ENCODE measurements at places on chromosomes 12 and 14.
A peak's percentile ranks its signal among the peaks of the same experiment; 100 is the strongest.

DNA sequence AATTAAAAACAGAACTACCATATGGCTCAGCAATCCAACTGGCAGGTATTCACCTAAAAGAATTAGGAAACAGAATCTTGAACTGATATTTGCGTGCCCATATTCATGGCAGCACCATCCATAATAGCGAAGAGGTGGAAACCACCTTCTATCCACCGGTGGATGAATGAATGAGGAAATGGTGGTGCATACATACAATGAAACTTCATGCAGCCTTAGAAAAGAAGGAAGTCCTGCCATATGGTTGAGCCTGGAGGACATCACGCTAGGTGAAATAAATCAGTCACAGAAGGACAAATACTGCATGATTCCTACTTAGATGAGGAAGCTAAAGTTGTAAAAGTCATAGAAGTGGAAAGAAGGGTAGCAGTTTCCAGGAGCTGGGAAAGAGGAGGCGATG lies 6.6 kb downstream of the TCL1A start:
- DNase-seq = no peak

DNA sequence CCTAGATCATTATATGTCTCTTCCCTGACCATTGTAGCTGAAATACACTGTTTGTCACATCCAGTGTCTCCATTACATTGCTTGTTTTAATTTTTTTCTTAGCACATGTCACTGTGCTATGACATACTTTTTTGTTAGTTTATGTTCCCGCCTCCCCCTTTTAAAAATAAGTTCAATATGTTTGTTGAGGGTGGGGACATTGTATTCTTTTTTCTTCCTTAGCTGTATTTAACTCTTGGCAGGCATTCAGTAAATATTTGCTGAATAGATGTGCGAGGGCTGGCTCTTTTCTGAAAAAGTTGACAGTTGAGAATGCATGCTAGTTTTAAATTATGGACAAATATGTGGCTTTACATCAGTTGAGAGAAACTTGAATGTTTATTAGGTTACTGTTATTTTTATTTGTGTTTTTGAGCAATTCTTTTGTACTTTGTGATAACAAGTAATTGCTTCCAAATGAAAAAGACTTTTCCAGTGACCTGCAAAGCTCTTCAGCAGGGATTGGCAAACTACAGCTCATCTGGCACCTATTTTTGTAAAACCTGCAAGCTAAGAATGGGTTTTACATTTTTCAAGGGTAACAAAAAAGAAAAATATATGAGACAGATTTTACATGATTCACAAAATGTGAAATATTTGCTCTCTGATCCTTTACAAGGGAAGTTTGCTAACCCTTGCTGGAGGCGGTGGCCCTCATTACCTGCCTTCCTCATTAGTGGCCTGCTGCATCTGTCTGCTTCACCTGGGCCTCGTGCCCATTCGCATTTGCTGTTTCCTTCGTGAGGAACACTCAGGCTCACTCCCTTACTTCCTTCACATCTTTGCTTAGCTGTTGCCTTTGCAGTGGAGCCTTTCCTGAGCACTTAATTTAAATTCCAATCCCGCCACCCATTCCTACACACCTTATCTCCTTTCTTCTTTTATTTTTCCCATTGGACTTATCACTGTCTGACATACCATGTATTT lies 229.4 kb downstream of the ERC1 start:
- DNase-seq = no peak

- DNase-seq = no peak
Observed at GRCh38 chr14:71237556-71237955, 330.3 kb downstream of the PCNX1 start.

- no peak for DNase-seq
Observed at GRCh38 chr12:1319212-1319611, 275.2 kb downstream of the FBXL14 start.

DNA sequence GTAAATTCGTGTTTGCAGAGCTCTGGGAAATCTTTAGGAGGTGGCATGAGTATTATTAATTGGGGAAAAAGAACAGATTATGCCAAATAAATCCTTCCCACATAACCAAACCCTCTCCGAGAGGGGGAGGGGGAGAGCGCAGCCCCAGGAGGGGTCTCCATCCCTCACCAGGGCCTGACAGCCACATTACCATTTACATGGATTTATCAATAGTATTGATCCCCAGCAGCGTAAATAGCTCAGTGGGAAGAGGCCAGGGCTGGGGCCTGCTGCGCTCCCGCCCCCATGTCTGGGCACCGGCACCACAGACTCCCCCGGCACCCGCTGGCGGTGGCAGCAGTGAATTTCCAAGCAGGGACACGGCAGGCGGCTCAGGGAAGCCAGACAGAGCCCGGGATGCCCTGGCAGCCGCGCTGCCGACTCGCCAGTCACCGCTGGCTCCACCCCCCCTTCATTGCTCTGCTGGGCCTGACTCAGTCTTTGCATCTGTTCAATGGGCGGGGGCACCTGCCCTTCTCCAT lies 2.4 kb downstream of the NCOR2 start:
- DNase-seq = peak; percentile 32

DNA sequence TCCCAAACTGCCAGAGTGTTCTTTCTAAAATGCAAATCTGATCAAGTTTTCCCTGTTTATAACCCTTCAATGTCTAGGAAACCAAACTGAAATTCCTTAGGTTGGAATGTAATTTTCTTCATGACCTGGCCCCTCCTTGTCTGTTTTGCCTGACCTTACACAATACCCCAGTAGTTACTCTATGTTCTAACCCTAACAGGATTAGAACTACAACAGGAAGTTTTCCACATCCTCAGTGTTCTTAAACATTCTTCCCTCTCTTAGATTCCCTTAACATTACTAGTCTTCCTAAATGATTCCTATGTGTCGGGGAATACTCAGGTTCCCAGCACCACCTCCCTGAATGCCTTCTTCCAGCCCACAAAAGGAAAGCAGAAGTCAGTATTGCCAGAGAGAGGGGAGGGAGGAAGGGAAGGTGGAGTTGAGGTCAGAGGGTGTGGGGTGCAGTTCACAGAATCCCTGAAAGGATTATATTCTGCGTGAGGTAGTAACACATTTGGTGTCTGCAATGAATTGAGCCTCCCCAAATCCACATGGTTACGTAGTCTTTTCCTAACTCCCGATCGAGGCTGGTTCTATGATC lies 72.6 kb downstream of the BBS10 start:
- no peak for DNase-seq

- no peak for DNase-seq
Observed at GRCh38 chr12:48351022-48351708, 446 bp upstream of the ZNF641 start.

DNA sequence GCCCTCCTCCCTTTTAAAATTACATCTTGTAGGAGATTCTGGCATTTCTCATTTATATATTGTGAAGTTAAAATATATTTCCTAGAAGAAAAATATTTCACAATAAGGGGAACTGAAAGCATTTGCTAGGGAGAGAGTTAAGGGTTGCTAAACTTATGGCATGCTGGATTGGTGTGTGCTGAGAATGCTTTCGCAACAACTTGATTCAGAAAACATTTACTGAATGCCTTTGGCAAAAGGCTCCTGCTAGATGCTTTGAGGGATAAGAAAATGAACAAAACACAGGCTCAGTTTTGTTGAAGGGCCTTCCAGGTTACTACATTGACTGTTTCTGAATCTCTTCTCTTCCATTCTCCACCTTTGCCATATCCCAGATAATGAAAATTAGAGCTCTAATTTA lies 67.5 kb downstream of the DIP2B start:
- DNase-seq = peak; percentile 54

- DNase-seq = no peak
Observed at GRCh38 chr14:81655423-81656314, 122.0 kb upstream of the SEL1L start.

DNA sequence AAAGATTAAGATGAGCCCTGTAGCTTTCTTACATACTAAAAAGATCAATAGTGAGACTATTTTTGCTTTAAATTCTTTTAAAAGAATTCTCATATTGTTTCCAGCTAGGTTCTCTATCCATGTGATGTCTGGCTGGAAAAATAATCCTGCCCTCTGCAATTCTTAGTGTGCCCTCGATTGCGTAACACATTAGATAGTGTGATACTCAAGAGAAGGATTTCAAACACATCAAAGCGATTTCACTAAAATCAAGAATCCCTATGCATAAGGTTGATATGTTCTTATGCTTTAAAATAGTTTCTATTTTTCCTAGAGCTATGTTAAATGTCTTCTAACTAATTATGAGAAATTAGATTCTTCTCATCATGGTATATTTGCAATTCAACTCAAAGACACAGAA lies 127.3 kb upstream of the PLEKHA5 start:
- DNase-seq = no peak

DNA sequence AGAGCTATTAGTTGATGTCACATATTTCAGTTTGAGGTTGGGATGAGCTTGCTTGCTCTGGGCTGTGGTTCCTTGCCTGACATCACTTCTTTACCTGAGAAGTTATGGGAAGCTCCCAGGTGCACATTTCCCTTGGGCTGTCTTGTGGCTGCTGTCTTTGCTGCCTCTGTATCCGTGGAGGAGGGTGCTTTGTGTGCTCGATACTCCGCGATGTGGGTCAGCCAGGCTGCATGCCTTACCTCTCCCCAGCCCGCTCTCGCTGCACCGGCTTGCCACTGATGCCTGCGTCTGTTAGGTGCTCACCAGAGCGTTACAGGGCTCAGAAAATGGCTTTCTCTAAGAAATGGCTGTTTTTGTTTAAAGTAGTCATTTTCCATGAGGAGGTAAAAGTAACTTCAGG lies 19.6 kb downstream of the PELI2 start:
- DNase-seq = no peak

DNA sequence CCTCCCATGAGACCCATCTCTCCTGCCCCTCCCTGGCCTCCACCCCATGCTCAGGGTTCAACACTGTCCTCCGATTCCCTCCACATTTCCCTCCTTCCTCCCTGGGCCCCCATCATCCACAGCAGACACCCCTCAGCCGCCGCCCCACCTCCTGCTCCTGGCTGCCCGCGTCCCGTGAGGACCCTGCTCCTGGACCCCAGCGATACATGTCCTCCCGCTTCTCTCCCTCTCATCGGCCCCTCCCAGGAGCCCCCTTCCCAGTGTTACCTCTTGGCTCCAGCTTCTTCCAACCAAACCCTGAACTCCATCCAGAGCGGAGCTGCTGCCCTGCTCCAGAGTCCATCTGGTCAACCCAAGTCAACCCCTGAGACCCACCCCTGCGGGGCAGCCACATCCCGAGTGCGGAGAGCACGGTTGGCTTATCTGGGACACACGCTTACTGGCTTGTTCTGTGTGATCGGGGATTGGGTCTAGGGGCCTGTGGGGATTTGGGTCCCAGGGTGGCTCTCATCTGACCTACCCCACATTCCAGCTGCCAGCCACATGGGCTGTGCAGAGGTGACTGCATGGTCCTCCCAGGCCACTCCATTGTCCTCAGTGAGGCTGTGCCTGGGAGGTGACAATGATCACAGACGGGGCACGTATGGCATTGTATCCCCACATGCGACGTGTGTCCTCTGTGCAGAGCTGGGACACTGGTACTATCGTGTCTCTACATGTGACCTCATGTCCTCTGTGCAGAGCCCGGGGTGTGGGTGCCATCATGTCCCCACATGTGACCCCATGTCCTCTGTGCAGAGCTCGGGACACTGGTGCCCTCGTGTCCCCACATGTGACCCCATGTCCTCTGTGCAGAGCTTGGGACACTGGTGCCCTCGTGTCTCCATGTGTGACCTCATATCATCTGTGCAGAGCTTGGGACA lies 333.6 kb downstream of the ADGRD1 start:
- no peak for DNase-seq

- no peak for DNase-seq
Observed at GRCh38 chr14:22304326-22304725, 284.7 kb downstream of the DAD1 start.

DNA sequence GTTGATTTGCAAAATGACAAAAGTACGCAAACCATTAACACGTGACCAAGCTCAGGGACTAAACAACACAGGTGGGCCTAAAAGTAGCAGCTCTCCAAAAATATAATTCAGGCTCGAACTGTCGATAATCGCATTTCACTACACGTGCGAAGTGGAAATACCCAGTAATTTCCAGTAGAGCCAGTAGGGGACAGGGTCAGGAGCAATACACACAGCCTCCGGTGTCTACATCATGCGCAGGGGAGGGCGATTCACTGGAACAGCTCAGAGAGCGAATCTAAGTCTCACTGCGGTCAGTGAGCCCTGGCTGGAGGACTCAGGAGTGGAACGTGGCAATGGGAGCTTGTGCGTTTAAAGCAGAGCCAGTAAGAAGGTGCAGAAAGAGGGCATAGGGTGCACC lies 40.4 kb downstream of the SETD3 start:
- DNase-seq = no peak

DNA sequence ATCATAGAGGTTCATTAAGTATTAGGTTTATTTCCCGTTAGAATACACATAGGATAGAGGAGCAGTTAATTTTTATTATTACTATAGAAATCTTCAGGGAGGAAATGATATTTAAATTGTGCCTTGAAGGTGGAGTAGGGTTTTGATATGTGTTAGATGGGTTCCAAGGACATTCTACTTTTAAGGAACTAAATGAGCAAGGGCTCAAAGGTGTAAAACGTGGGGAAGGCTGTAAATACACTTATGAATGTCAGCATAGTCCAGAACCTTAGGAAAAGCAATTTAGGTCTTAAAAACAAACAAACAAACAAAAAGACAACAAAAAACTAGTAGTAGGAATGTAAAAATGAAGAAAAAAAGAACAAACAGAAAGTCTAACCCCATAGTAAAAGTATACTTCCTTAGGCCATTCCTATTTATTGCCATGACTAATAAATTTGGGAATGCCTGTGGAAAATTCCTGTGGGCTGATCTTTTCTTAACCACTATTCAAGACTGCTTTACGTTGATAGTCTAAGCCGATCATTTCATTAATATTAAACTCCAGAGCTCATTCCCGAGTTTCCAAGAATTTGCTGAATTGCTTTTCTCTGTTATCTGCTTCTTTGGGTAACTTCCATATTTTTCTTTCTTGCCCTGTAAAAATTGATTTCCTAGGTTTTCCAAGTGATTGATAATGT lies 180.3 kb downstream of the RAD51B start:
- DNase-seq = no peak
